CD4-positive, alpha-beta T cell treated with Interleukin-10 for 1 hour (primary cell): ENCODE measurements at places on chromosomes 1 and 21.

DNA sequence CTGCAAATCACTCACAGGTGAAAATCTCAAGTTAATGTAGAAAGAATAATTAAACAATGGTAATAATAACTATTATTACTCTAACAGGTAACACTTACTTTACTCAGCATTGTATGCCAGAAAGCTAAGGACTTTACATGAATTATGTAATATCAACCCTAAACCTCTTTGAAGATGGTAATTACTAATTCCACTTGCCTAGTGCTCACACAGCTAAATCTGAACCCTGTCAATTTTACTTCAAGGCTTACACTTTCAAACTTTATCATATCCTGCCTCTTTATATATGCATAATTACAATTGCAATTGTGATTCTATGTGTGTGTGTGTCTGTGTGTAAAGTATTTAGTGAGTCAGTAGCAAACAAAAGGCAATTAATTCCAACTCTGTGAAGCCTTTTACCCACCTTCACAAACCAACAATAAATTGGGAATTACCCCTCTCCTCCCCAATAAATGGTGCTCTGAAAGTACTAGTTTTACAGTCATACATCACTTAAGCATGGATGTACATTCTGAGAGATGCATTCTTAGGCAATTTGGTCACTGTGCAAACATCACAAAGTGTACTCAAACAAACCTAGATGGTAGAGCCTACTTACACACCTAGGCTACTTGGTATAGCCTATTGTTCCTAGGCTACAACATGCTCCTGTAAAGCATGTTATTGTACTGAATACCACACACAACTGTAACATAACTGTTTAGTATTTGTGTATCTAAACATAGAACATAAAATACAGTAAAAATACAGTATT is 5.9 kb downstream of the ZNF644 start:
- DNase-seq = no peak

GRCh38 chr1:165678509-165678908 is 19.9 kb downstream of the ALDH9A1 start:
- DNase-seq = no peak

GRCh38 chr1:204663644-204664383 is 21.7 kb downstream of the LRRN2 start:
- no peak for DNase-seq

GRCh38 chr1:111507411-111508201 is 4.2 kb upstream of the ADORA3 start:
- peak; percentile 68 for DNase-seq

GRCh38 chr1:38250356-38250755 is 203.8 kb upstream of the POU3F1 start:
- no peak for DNase-seq
